Left lung (tissue), 14 donors: ENCODE measurements at places on chromosomes 4 and X.

DNA sequence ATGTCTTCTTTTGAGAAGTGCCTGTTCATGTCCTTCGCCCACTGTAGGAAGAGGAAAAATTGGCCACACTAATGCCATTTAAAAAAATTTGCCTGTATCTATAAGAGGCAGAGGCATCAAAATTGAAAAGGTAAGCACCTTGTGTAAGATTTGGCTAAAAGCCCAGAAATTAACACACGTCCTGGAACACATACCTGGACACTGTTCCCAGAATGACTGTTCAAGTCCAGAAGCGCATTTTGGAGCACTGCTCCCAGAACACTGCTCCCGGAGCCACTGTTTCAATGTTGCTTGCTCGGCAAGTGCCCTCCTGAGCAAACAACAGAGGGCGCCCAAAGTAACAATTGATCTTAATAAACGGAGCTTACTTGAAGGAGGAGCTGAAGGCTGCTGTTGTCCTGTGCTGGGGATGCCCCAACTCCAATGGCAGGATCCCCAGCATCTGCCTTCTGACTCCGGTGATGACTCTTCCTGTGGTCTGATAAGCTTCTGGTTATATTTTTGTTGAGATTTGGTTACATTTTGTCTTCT, 1958.6 kb downstream of the C4orf33 start:
- DNase-seq = peak; percentile 23

GRCh38 chr4:11505221-11505971, 76.7 kb upstream of the HS3ST1 start:
- no peak for DNase-seq

DNA sequence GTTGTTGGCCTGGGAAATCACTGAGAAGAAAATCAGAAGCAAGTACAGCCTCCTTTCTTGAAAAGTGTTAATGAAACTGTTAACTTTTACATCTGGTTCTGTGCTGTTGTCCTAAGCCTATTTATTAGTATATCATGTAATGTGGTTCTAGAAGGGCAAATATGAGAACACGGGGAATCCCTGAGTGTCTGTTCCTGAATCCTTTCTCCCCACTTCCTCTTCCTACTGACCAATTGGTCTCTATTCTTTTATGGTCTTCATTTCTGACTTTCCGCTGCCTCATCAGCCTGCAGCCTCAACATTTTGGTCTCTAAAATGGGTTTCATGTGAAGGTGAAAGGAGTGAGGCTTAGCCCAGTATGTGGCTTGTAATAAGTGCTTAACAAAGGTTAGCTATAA, 159.9 kb upstream of the MAMLD1 start:
- no peak for DNase-seq

DNA sequence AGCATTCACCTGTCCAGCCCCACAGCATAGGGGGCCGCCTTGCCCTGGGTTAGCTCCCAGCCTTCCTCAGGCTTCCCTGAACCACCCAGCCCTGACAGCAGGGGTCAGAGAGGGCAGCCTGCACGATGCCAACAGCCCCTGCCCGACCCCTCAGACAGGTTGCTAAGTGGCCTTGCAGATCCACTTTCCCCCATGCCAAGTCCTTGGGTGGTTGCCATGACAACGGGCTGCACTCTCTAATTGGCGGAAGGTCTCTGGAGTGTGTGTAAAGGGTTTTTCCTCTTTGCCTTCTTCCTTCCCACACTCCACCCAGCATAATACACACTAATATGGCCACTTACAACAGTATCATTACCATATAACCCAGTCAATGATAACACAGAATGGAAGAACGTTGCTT, 99.6 kb upstream of the AFAP1 start:
- no peak for DNase-seq

- DNase-seq = no peak
Observed at GRCh38 chr4:110550260-110550659, 72.6 kb downstream of the PITX2 start.

DNA sequence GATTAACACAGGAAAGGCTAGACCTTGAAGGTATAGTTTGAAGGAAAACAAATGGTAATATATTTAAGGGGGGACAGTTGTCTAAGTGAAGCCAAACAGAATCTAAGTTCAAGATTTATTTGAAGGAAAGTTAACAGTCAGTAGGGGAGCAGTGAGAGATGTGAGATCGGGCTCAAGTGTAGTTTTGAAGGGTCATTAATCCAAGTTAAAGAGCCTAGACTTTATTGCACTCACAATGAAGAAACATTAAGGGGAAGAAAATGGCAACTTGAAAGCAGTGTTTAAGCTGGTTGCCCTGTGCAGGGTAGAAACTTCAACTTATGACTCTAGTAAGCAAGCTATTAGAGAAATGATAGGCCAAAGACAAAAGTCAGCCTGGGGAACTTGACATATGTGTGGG, 1952.2 kb downstream of the PCDH7 start:
- DNase-seq = no peak

DNA sequence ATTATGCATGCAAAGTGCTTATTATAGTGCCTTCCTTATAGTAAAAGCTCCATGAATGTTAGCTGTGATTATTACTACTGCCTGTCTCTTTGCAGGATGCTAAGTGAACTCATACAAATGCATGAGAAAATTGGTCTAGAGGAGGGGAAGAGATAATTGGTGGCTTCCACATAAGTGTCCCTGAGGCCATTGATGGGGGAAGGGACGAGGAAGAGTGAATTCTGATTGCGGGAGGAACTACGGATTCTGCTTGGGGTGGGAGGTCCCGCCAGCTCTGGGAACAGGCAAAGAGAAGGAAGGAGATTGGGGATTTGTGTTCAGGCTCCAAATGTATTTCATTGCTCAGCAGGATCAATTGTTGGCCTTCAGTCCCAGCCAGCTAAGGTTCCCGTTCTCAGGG, 11.6 kb upstream of the ARHGAP36 start:
- no peak for DNase-seq

GRCh38 chr4:127219232-127219631, 413.5 kb upstream of the INTU start:
- DNase-seq = no peak

DNA sequence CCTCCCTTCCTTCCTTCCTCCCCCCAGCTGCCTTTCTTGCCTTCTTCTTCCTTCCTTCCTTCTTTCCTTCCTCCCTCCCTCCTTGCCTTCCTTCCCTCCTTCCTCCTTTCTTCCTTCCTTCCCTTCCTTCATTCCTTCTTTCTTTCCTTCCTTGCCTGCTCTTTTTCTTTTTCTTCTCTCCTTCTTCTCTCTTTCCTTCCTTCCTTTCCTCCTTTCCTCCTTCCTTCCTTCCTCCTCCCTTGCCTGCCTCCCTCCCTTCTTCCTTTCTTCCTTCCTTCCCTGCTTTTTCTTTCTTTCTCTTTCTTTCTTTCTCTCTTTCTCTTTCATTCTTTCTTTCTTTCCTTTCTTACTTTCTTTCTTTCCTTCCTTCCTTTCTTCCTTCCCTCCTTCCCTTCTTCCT, 49.1 kb downstream of the STK32B start:
- no peak for DNase-seq

DNA sequence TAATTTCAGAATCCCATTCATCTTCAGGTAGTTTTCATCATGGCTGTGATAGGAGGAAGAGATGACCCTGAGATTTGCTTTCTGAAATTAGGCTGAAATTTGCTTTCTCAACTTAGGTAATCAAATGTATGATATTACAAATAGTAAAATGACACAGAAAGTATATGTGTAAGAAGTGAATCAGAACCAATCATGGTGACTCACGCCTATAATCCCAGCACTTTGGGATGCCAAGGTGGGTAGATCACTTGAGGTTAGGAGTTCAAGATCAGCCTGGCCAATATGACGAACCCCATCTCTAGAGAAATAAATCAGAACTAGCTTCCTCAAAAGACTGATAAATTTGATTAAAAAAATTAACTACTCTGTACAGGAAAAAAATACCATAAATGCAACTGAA, 555.4 kb downstream of the STPG2 start:
- DNase-seq = no peak

GRCh38 chr4:47486231-47486673, 1.2 kb downstream of the ATP10D start:
- no peak for DNase-seq

DNA sequence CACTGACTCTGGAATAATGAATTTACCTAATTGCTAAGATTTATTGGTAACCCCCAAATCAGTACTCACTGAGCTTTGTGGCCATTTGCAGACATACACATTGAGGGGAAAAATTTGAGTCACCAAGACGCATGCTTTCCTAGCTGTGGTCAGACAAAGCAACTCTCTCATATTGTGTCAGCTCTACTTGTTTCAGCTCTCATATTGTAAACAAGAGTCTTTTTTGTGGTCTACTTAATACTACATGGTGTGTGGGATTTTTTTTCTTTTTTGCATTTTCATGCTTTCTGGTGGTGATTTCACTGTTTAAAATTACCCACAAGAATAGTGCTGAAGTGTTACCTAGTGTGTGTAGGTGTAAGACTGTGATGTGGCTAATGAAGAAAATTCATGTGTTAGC, 428.2 kb upstream of the GALNT7 start:
- DNase-seq = no peak

- DNase-seq = no peak
Observed at GRCh38 chr4:47631161-47631560, 146.1 kb downstream of the ATP10D start.

DNA sequence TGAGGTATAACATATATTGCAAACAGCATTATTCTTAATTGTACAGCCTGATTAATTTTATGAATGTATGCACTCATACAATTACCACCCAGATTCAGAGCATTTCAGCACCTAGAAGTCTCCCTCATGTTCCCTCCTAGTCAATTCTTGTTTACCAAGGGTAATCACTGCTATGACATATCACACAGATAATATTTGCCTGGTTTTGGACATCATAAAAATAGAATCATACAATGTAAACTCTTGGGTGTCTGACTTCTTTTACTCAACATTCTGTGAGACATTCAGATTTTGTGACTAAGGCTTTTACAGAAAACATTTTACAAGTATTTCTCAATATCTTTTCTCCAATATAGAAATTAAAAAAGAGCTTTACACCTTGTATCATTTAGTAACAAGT, 66.9 kb downstream of the PTPN13 start:
- DNase-seq = no peak

- no peak for DNase-seq
Observed at GRCh38 chr4:17328141-17328815, 183.6 kb downstream of the QDPR start.
